ENCODE measurements at places on chromosomes 16 and 17. TPM values are rescaled to one million over a fixed set of nuclear protein-coding genes. Genes with fewer than 3 reads are reported as not detected.

COASY gene
- total RNA-seq: 18.2 TPM

NT5C3B gene
- 32.0 TPM for total RNA-seq

SPATA32 gene
- not detected for total RNA-seq

DNA sequence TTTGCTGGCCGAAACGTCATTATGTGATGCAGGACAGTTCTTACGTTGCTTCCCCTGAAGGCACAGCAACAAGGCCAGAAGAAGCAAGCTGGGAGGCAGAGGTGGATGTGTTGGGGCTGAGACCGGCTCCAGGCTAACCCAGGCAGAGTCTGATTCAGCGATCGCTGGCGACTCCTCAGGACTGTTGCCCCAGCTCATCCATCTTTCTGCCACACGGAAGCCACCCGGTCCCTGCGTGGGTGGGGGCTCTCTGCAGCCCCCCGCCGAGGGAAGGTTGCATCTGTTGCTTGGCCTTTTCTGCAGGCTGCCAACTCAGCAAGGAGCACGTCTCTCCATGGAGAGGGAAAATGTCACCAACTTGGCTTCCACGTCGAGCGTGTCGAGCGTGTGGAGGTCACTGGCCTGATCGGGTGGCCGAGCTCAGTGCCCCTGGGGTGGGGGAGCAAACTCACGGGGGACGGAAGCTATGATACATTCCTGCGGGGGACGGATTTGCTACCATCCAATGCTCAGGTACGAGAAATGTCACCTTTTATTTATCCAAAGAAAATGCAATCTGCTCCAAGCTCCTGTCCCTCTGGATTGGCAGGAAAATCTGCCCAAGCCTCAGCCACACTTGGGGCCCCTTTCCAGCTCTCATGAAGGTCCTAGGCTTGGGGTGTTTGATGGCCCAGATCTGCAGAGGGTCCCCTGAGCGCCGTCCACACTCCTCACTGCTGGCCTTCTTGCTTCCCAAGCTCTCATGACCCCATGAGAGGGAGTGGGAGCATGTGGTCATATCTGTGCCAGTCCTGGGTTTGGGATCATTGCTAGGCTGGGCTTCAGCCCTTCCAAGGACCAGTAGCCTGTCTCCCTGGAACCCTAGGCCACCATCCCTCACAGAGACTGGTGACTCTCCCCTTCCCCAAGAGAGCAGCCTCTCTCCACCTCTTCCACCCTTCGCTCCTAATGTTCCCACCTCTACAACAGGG, 69.4 kb downstream of the RPH3AL start:
- no peaks in the 10 kb centered on the region for H3K27me3 ChIP-seq
- H3K4me1 ChIP-seq: no peaks in the 10 kb centered on the region
- no peak overlapping the region for H3K27ac ChIP-seq
- H3K36me3 ChIP-seq: peaks cover 4% of the 10 kb centered on the region

EFCAB13 gene
- total RNA-seq: 2.0 TPM

DNA sequence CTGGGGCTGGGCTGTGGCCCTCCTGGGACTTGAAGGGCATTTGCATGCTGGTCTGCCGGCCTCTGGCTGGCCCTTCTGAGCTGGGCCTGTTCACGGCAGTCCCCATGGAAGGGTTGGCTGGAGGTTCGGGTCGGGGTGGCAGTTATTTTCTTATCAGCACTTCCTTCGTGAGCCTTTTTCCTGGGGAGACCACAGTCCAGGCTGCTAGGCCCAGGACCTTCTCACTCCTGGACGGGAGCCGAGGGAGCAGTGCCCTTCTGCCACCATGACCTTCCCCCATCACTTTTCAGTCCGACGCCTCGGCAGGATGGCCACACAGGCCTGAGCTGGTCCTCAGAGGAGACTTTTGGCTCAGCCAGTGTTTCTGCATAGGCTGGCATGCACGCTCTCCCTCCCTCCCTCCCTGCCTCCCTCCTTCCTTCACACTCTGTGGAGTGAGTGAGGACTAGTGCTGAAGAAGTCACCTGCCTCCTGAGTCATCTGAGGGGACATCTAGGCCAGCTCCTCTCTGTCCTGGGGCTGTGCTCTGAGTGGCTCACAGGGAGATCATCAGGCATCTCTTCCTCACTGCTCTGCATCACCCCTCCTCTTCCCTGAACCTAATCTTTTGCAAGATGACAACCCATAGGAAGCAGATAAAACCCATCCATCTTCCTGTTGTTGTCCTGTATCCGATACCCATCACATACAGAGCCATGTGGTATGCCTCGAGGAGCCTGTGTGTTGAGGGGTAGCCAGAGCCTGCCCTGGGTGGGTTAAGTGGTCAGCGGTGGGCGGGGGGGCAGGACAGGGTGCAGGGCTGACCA, 109.7 kb downstream of the RAP1GAP2 start:
- H3K36me3 ChIP-seq: no peaks in the 10 kb centered on the region
- H3K4me3 ChIP-seq: no peak overlapping the region
- no peaks in the 10 kb centered on the region for H3K4me1 ChIP-seq
- no peaks in the 10 kb centered on the region for H3K27me3 ChIP-seq
- H3K27ac ChIP-seq: no peak overlapping the region

LGALS9B gene
- not detected for total RNA-seq

MT1G gene
- total RNA-seq: 152 TPM

KRT31 gene
- total RNA-seq: not detected

DNA sequence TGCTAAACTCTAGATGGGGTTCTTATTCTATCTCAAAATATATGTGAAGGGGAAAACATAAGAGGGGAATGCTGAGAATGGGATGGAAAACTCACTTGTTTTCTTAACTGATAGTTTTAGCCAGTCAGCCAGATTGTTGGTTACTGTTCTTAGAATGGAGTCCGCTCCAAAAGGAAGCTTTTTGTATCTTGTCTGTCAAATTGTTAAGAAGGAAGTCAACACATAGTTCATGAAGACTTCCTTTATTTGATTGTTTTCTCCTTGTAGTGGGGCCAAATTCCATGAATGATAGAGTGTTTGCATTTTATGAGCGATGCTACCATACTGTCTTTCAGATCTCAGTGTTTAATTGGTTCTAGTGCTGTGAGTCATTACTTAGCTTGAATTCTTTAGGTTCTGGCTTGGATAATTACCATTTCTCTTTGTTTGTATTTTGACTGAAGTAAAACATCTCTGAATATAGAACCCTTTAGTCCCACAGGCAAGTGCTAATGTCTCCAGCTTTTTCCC, 98.3 kb upstream of the GOT2 start:
- no peaks in the 10 kb centered on the region for H3K4me1 ChIP-seq
- H3K27ac ChIP-seq: no peak overlapping the region
- H3K36me3 ChIP-seq: no peaks in the 10 kb centered on the region
- no peak overlapping the region for H3K4me3 ChIP-seq
- no peaks in the 10 kb centered on the region for H3K27me3 ChIP-seq

DNA sequence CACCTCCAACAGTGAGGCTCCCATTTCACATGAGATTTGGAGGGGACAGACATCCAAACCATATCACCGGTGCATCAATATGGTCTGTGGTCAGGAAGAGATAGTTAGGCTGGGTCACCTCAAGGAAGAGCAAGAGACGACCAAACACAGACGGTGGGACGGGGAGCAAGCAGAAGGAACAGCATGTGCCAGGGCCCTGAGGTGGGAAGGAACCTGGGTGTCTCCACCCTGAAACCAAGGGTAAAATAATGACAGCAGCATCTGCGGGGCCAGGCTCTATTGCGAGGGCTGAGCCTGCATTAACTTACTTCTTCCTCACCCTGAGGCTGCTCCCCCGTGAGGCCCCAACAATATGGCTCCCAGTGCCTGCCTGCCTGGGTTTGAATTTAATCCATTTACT, 8.9 kb upstream of the PRSS21 start:
- H3K27me3 ChIP-seq: peaks cover 4% of the 10 kb centered on the region
- H3K4me1 ChIP-seq: no peaks in the 10 kb centered on the region
- no peaks in the 10 kb centered on the region for H3K36me3 ChIP-seq
- no peak for DNase-seq
- no peak overlapping the region for H3K27ac ChIP-seq

DNA sequence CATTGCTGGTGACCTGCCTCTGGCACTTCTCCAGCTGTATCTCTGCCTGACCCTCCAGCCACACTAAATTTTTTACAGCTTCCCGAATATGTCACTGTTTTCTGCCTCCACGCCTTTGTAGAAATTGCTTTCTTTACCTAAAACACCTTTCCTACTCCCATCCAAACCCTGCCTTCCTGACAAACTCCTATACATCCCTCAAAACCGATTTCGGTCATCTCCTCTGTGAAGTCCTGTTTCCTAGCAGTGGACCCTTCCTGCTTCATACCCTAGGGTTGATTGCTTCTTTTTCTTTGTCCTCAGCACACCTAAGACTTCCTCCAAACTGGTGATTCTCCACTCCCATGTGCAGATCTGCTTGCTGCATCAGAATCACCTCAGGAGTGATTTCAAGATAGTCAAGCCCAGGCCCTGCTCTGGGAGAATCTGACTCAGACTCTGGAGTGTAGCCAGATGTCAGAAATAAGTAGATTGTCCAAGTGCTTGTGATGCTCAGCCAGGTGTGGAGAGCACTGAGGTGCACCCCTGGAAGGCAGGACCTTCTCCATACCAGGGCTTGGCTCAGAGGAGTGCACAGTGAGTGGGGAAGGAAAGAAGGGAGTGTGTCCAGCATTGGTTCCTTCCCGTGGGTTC, 184.2 kb downstream of the COPRS start:
- DNase-seq: no peak
- H3K4me3 ChIP-seq: no peak overlapping the region
- no peaks in the 10 kb centered on the region for H3K36me3 ChIP-seq

KLHL36 gene
- total RNA-seq: 53.6 TPM

DNA sequence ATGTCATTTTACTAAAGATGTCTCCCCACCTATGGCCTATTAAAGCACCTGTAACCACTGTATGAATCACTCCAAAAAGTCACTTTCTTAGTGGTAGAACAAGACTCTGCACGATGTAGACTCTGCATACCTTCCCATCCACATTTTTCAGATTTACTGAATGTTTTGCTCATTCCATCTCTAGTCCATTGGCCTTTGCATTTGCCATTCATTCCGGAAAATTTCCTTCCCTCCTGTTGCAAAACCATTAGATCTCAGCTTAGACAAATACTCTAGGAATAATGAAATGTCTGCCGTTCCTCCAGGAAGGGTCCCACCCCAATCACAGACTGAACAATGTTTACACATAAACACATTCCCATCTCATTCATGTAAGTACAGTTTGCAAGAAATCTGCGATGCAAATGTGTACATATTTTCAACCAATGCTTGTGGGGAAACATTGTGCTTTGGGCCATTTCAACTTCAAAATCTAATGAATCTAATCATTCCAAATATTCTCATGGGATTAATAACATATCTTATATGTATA, 146.3 kb upstream of the XYLT1 start:
- no peak for DNase-seq
- H3K27ac ChIP-seq: no peak overlapping the region
- H3K36me3 ChIP-seq: no peaks in the 10 kb centered on the region
- H3K27me3 ChIP-seq: peaks cover 2% of the 10 kb centered on the region

TBC1D28 gene
- not detected for total RNA-seq

DNA sequence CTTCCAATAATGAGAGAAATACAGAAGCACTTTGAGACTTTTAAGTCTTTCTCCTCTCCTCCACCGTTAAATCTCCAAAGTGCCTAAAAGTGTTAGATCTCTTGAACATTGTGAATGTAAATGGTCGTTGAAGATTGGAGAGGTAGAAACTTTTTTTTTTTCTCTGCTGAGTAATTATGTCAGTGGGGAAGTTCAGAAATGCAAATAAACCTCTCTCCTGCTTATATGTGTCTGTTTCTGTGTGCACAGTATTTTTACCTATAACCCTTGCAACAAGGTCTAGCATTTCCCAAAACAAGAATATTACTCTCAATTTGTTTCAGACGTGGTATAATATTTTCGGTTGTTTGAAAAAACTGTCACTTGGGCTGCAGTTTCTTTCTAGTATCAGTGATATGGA, 833.6 kb upstream of the CDH8 start:
- H3K36me3 ChIP-seq: no peaks in the 10 kb centered on the region
- no peak overlapping the region for H3K4me3 ChIP-seq
- DNase-seq: no peak

DNA sequence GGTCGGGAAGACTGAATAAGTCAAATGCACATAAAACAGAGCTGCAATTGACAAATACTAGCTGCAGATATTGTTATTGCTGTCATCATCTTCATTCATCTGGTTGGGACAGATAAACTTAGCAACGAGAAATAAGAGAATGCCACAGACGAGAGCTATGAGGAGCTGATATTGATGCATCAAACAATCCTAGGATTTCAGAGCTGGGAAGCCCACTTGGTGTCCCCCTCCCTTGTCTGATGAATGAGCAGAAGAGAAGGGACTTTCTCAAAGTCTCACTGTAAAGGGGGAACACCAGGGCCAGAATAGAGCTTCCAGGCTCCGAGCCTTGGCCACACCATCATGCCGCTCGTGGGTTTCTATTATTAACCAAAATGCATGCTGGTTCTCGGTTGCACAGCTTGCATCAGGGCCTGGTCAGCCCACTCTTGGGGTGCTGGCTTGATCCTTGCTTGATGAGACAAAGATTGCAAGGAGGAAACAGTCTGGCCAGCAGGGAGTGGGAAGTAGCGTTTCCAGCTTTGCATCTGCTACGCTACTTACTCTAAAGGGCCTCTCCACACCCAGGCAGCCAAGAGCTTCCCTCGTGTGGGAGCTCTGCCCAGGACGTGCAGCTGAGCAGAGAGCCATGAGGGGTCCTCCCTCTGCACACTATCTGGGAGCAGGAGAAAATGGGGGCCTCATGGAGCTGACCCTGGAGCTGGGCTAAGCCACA, 28.4 kb upstream of the EMP2 start:
- no peak for DNase-seq
- no peak overlapping the region for H3K4me3 ChIP-seq
- no peaks in the 10 kb centered on the region for H3K4me1 ChIP-seq
- H3K27me3 ChIP-seq: no peaks in the 10 kb centered on the region

FLYWCH2 gene
- 21.0 TPM for total RNA-seq

DNA sequence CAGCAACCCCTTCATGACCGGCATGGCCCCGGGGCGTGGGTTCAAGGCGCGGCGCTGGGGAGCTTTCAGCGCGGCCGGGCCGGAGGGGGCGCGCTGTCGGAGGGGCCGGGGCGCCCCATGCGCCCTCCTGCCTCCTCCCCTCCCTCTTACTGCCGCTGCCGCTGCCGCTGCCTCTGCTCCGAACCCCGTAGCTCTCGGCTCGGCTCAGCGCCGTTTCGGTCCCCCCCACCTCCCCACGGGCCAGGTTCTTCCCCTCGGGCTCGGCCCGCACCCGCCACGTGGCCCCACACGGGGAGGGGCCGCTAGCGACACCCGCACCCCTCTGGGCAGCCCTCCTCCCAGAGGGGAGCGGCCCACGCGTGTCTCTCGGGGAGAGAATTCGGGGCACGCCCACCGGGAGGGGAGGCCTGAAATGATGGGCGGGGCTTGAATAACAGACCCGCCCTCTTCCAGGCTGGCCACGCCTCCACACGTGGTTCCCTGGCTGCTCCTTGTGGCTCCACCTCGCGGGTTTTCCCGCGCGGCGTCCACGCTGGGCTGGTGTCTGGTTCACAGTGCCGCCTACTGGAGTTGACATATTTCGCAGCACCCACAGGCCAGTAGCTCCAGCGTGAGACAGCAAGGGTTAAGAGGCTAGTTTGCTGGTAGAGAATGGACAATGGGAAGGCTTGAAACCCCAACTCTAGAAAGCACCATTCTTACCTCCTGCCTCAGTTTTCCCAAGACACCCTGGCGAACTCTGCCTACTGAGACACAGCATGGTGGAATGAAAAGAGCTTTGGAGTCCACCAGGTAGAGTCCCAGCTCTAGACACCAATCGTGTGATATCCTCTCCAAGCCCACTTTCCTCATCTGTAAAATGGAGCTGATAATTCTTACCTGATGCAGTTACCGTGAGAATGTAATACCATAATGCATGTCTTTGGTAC, at the start of gene KCNH4:
TSS of gene KCNH4 (minus strand) at position 221 of the 929 bp plus-strand sequence. CDS start at position 24, 197 bp downstream.
- H3K4me3 ChIP-seq: no peak within 1 kb of the TSS
- H3K4me1 ChIP-seq: peaks cover 21% of the 10 kb centered on the region
- peaks cover 3% of the 10 kb centered on the region for H3K27me3 ChIP-seq
- H3K27ac ChIP-seq: no peak within 1 kb of the TSS
- no peaks in the 10 kb centered on the region for H3K36me3 ChIP-seq

GPR179 gene
- total RNA-seq: 0.05 TPM

SOST gene
- not detected for total RNA-seq
